ENCODE measurements at places on chromosomes 5 and 9. TPM values are rescaled to one million over a fixed set of nuclear protein-coding genes. Genes with fewer than 3 reads are reported as not detected.

DNA sequence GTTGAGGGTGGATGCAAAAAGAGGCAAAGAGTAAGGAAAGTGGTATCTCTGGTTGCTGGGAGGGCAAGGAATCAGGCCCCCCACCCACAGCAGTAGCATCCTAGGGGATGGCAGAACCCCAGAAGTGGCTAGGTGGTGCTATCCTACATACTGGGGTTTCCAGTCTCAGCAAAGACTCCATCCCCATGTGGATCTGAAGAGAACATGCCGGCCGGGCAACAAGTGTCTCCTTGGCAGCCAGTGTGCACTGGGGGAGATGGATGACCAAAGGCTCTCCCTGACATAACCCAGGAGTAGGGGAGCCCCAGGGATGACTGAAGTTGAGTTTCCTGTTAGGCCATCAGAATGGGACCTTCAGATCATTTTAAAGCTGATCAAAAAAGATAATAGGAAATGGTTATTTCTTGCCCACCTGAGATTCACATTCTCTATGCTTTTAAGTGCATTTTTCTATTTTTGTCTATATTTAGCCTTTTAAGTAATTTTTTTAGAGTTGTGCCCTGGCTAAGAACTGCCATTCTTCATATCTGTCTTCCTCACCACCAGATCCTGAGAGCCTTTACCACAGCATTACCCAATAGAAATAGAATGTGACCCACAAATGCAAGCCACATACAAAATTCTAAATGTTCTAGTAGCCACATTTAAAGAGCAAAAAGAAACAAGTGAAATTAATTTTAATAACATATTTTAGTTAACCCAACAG, 78.7 kb upstream of the SMIM23 start:
- no peak for DNase-seq

DNA sequence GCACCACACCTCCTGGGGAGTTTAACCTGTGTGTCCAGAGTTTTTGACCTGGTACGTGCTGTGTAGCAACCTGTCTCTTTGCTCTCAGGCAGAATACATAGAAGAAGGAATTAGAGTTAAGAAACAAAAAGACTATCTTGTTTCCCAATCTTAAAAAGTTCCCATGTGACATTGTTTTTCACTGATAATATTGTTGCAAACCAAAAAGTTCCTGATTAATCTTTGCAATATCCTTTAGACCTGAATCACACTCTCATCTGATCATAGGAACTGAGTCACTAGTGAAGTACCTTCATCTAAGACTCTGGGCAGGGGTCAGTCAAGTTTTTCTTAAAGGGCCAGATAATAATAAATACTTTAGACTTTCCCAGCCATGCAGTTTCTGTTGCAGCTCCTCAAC, 35.1 kb downstream of the BASP1 start:
- no peak for DNase-seq

GRCh38 chr9:98873951-98874371, 66.5 kb downstream of the GALNT12 start:
- no peak for DNase-seq

GRCh38 chr9:12935714-12936113, 160.9 kb downstream of the LURAP1L start:
- no peak for DNase-seq

DNA sequence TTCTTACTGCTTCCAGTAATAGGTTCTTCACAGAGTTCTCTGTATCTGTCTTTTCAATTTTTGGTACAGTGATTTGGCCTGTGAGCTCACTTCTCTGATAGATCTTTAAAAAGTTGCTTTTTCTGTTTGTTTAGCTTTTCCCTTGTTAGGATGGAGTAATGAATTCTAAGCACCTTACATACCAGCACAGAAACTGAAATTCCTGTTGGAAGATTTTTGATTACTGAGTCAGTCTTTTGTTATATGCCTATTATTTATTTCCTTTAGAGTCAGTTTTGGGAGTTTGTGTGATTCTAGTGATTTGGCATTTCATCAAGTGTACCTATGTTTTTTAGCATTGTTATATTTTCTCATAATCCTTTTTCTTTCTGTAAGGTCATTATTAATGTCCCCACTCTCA, 37.6 kb upstream of the IPPK start:
- no peak for DNase-seq

Gene COL23A1
- 0.16 TPM for total RNA-seq

Gene STPG3
- total RNA-seq: not detected

DNA sequence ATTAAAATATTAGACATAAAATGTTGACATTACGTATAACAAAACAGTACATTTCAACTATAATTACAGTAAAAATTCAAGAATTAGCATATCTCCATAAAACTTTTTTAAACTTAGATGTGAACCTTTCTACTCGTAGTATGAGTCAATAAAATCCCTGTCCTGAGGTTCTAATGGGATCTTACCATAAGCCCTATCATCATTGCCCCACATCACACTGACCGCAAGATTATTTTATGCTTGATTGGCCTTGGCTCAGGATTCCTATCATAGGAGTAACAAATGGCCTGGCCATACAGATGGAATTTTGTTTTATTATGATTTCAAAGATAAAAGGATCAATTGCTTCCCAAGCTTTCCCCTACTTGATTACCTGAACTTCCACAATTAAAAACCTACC, 238.3 kb downstream of the MEF2C start:
- DNase-seq: no peak

Gene LCN12
- total RNA-seq: not detected

DNA sequence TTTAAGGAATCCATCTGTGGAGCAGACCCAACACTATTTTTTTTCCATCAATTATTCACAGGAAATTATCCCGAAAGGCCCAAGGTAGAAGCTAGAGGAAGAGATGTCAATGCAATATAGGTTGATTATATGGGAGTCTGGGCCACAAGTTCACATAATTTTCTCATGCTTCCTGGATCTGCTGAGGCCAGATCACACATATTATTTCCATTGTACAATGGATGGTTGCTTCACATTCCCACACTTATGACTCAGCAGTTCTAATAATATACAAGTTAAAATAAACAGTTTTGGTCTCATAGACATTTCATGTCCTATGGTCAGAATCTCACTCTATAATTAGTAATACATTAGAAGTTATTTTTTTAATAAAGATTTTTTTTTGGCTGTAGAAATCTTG, 66.0 kb upstream of the PTPRD start:
- DNase-seq: no peak

GRCh38 chr9:105320568-105320967, 76.1 kb downstream of the SLC44A1 start:
- no peak for DNase-seq

DNA sequence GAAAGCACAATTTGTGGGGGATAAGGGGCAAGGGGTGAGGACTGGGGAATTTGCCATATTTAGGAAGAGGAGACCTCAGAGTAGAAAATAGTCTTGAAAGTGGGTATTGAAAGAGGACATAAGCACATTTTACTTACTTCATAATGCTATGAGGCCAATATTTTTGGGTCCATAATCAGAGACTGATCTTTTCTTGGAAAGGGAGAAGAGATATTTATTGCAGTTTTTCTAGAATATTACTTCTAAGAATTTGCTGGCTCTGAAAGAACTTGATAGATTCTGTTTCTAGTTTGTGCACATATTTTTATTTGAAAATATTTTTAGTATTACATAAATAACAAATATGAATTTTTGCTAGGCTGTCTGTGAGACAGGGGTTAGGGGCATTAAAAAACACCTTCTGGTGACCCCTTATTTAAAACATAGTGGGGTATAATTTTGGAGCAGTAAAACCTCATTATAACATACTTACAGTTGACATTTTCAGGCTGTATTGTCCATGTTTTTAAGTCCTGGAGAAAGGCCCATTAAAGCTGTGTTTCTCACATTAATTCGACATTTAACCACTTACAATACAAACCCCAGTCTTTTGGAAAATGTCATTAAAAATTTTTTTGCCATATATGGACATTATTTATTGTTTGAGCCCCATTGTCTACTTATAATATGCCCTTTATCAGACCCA, 118.9 kb upstream of the NFIB start:
- DNase-seq: no peak

DNA sequence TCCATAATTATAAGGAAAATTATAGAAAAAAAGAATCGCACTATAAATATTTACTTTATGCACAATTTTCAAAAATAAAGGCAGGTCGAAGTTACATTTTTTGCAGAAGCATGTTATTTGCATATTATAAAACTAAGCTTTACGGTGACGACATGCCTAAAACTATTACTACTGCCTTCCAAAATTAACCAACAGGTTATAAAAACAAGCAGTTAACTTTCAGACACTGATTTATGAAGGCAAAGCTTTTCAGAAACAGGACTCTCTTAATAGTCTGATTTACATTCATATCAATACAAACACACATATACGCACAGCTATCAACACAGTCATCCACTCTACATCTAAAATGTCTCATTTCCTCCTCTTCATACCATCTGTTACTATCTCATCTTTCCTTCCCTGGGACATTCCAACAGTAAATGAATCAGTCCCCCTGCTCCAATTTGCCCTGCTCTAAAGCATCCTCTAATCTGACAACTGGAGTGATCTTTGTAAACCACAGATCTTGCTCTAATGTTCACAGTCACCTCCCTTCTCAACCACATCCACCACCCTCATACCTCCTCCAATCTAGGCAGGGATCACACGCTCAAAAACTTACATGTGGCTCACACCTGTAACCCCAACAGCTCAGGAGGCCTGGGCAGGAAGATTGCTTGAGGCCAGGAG, 21.6 kb downstream of the FBXW11 start:
- DNase-seq: no peak

Gene ORM2
- total RNA-seq: not detected
